ENCODE measurements at places on chromosomes 3 and 15. TPM values are rescaled to one million over a fixed set of nuclear protein-coding genes. Genes with fewer than 3 reads are reported as not detected.
A peak's percentile ranks its signal among the peaks of the same experiment; 100 is the strongest.

The A4GNT gene
- not detected for total RNA-seq

The C3orf20 gene
- not detected for total RNA-seq

DNA sequence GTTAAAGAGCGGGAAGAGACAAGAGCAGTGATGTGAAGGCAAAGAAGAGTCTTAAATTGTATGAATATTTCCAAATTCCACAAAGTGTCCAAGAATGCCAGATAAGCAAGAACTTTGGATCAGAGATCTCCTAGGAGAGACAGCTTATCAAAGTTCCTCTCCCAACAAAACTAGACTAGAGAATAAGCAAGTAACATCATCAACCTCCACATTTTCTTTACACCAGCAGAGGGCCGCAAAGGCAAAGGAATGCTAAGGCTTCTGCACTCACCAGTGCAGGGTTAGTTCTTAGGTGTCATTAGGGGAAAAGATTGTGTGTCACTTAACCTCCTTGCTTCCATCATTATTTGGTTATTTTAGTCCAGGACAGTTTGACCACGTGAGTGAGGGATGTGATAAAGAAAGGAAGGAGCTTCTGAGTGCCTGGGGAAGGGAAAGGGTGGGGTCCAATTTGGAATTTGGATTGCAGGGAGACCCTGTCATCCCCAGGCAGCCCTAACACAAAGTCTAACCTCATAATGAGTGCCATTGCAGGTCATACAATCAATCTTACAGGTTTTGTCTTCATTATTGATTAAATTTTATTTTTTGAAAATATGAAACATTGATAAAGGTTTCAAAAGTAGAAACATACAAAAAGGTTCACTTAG lies 7.5 kb upstream of the CMTM6 start:
- DNase-seq = peak; percentile 69

The LDHAL6B gene
- total RNA-seq = not detected

The TSC22D2 gene
- 6.2 TPM for total RNA-seq

Data from RPMI7951 (cell line).